Activated naive CD4-positive, alpha-beta T cell (primary cell): ENCODE measurements at places on chromosomes 11 and 22.

- DNase-seq = no peak
These were observed 890.5 kb upstream of the ANO3 start for GRCh38 chr11:25441421-25441820.

- no peak for DNase-seq
These were observed 544.9 kb downstream of the TBC1D22A start for GRCh38 chr22:47307326-47307725.

GRCh38 chr11:58526721-58527120 is 18.8 kb upstream of the OR5B21 start:
- no peak for DNase-seq

DNA sequence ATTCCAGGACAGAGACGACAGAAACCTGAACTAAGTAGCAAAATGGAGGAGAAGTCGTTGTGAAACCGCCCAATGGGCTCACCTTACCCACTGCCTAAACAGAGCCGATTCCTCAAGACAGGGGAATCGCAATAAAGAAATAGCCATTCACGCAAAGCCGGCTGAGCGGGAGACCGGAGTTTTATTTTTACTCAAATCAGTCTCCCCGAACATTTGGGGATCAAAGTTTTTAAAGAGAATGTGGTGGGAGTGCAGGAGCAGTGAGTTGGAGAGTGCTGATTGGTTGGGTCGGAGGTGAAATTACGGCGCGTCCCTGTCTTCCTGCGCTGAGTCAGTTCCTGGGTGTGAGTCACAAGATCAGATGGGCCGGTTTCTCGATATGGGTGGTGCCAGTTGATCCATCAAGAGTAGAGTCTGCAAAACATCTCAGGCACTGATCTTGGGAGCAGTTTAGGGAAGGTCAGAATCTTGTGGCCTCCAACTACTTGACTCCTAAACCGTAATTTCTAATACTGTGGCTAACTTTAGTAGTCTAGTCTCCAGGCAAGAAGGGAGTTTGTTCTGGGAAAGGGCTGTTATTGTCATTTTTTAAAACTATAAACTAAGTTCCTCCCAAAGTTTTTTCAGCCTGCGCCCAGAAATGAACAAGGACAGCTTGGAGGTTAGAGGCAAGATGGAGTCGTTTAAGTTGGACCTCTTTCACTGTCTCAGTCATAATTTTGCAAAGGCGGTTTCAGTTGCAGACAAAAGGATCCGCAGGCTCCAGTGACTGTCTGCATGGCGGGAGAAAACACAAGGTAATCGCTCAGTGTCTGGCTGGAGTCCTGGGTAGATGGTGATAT is 34.1 kb downstream of the OR4D9 start:
- no peak for DNase-seq

DNA sequence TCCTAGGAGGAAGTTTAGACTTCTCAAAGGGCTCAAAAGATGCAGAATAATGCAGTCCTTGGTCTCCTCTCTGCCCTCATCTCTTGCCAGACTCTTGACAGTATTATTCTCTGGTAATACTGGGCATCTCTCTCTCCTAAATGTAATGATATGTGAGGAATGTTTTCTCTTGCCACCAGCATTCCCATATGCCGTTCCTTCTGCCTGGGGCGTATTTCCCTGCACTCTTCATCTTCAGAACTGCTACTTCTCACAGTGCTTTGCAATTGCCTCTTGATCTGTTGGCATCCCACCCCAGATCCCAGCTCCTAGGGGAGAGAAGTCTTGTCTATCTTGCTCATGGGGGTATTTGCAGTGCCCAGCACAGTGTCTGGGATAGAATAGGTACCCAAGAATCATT is 107.4 kb downstream of the RASSF10 start:
- DNase-seq = no peak

DNA sequence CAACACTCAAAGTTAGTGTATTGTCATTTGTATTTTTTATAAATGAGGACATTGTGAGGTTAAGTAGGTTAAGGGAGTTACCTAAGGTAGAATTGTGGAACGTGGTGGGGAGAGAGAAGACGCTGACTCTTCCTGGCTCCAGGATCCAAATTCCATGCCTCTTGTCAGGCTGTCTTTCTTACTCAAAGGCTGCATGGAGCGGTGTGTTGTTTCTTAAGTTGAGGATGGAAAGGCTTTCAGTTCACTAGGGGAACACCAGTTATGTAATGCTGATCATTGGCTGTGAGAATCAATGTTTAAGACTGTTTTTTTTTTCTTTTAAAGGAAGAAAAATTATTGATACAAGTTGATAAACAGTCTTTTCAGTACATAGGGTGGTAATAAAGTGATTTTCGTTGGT is 2.9 kb downstream of the UBE2L3 start:
- DNase-seq = no peak

- no peak for DNase-seq
These were observed 533.9 kb upstream of the CCDC90B start for GRCh38 chr11:83819931-83820549.

GRCh38 chr11:69173925-69174581 is 18.3 kb downstream of the SMIM38 start:
- no peak for DNase-seq

DNA sequence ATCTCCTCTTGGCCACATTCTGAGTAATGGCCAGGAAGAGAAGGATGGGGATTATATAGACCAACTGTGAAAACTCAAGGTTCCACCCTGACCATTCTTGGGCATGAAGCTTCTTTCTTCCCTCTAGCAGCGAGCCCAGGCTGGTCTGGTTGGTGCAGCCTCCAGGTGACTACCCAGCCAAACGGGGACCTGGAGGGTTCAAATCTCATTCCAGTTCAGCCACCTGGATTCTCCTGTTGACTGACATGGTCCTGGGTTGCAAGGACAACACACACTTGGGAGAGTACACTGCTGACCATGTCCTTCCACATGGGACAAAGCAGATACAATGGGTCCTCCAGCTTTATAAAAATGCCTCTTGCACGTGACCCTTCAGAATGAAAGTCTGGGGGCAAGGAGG is 67.0 kb downstream of the SHANK2 start:
- DNase-seq = no peak

GRCh38 chr22:19871845-19872778 is 17.4 kb upstream of the GNB1L start:
- no peak for DNase-seq

- no peak for DNase-seq
These were observed 5.3 kb upstream of the GNAZ start for GRCh38 chr22:23065069-23065451.

DNA sequence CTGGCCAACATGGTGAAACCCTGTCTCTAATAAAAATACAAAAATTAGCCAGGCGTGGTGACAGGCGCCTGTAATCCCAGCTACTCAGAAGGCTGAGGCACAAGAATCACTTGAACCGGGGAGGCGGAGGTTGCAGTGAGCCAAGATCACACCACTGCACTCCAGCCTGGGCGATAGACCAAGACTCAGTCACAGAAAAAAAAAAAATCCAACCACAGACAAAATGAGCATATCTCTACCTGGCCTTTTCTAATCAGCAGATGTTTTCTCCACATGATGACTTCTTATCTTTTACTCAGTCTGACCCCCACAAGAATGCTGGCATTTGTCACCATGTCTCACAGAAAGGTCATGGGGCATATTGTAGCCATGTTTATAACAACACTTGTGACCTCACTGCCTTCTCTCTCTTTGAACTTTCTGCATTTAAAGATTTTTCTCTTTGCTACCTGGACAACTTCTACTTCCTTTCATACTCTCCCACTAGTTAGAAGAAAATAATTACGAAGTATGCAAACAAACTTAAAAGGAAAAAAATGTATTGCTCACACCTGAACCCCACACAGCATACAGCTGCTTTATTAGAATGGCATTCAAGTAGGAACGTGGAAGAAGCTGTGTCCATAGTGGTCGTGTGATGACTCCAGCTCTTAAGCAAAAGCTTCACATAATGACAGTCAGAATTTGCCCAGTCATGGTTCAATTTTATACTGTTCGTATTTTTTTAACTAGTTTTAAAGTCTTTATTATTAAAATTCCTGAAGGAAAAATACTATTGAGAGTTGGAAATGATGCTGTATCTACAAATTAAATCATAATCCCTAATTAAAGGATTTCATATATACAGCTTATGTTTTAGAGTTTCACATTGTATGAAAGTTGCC is 65.4 kb downstream of the ZC3H12C start:
- no peak for DNase-seq

GRCh38 chr11:88175569-88176075 is 379 bp upstream of the RAB38 start:
- no peak for DNase-seq

GRCh38 chr11:68401856-68402255 is 58.7 kb upstream of the PPP6R3 start:
- no peak for DNase-seq

GRCh38 chr22:30546616-30547015 is at the start of gene SEC14L6:
Gene SEC14L6, minus strand, starts transcription at chr22:30546741. Its CDS starts 59 bp downstream, at chr22:30546682.
- no peak for DNase-seq

DNA sequence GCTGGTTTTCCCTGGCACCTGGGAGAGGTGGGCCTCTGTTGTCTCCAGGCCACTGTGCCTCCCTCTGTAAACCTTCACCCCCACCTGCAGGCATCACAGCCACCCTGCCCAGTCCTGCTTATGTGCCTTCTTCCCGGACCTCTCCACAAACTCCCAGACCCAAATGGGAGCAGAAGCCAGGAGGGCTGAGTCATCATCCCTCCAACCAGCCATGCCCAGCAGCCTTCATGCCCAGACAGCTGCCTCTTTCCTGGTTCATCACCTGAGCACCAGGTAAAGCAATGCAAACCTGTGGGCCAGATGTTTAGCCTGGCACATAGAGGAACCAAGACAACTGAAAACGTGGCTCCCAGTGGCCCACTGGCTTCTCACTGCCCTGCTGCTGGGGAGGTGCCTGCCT is 2.1 kb upstream of the TMPRSS4 start:
- DNase-seq = no peak

DNA sequence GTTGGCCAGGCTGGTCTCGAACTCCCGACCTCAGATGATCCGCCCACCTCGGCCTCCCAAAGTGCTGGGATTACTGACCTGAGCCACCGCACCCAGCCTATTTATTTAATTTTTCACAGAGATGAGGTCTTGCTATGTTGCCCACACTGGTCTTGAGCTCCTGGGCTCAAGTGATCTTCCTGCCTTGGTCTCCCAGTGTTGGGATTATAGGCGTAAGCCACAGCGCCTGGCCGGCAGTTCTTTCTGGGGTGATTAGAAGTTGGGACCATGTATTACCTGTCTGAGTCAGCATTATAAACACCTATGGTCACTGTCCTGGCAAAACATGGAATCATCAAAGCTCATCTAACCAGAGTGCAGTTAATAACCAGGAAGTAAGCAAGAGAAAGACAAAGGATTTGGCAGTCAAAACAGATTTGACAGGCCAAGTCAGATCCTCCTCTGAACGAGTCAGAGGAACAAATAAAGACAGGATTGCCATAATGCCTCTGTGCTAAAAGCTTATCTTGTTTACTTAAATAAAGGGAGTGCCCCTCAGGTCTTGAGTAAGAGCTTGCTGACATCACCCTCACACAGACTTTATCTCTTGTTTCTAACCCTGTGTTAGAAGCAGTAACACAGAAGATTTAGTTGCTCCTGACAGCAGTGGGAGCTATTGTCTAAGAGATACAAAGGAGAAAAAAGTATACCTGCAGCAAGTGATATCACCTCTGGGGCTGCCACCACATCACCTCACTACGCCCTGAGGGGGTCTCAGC is 3.7 kb downstream of the SERPIND1 start:
- no peak for DNase-seq

DNA sequence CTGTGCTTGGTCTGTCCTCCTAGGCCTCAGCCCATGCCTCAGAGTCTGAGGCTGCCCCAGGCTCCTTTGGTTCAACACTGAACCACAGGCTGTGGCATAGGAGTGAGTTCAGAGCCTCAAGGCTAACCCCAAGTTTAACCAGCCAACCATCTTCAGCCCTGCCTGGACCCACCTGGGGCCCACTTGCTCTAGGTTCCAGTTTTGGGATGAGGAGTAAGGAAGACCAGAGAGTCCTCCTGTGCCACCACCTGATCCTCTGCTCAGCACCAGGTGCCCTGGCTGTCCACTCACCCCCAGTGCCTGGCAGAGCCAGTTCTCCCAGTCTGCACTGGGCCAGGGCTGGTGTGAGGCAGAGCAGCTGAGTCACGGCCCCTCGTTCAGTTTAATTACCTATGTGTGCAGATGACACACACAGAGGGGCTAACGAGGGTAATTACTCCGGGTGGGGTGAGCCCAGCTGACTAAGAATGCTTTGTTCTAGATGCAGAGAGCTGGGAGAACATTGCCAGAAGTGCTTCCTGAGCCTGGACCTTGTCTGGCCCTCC is 12.0 kb upstream of the TMPRSS13 start:
- no peak for DNase-seq
